ENCODE measurements at places on chromosomes 5 and 9.

DNA sequence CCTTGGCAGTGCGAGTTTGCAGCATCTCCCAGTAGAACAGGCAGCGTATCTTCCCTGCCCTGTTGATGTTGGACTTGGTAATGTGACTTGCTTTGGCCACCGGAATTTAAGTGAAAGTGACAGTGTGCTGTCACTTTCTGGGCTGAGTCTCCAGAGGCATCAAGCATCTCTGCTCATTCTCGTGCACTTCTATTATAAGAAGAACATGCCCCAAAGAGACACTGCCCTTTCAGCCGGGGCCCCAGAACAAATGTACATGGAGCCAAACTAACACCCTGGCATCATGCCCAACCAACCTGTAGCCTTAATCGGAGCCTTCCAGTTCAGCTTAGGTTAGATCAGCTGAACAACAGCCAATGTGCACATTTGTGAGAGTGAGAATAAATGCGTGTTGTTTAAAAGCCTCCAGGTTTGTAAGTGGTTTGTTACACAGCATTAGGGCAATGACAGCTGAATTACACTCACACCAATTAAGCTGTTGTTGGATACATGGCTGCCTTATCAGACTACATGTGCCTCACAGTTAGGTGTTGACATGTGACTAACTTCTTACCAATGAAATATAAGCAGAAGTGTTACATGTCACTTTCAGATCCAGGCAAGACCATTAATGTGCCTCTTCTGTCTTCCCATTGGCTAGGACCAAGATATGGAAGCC, 22.1 kb upstream of the FRMD3 start:
- DNase-seq = no peak

GRCh38 chr9:116592970-116593369, 94.1 kb upstream of the TRIM32 start:
- DNase-seq = no peak

- DNase-seq = no peak
Observed at GRCh38 chr5:81195335-81195929, 37.7 kb upstream of the CKMT2 start.

DNA sequence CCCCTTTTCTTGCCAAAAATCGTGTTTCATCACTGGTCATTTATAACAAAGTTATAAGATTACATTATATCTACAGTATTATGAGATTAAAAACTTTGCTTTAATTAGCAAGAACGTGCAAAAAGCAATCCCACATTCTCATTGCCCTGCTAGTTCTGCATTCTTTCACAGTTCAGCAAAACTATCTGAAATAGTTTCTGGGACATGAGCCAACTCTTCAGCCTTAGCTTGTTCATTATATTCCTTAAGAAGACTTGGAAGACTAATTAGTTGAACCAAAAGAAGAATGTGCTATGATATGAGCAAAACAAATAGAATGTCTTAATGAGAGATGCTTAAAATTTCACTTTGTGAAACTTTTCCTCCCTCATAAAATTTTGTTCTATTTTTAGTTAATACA, 76.7 kb downstream of the ITGA1 start:
- no peak for DNase-seq

- DNase-seq = no peak
Observed at GRCh38 chr5:126414874-126415502, 8.2 kb upstream of the GRAMD2B start.

- no peak for DNase-seq
Observed at GRCh38 chr5:43859309-43859708, 256.3 kb downstream of the NNT start.

DNA sequence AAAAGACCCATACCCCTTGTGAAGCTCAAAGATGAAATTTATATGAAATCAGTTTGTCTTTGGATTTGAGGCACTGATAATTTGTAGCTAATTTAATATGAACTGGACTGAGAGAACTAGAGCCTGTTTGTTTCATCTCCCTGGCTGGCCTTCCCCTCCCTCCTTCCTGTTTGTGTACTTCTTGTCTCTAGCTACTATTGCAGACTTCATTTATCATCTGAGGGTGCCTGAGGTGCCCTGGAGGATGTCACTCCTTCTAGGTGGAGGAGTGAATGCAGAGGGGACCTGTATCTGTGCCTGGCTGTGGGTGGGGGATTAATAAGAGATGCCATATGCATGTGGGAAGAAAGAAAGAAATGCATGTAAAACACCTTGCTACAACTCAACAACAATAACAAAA, 22.2 kb upstream of the GNPDA1 start:
- no peak for DNase-seq

DNA sequence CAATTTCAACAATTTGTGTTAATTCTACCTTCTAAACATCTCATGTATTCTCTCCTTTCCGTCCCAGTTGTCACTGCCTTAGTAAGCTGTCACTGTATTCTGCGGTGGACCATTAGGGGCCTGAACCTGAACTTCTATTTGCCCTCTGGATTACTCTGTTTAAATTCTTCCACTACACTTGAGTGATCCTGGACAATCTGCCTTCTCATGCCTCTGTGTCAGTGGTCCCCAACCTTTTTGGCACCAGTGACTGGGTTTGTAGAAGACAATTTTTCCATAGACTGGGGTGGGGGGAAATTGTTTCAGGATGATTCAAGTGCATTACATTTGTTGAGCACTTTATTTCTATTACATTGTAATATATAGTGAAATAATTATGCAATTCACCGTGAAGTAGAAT, 1157.6 kb upstream of the SEMA6A start:
- DNase-seq = no peak

GRCh38 chr5:38258319-38259061, at the start of gene EGFLAM:
Gene EGFLAM, plus strand, starts transcription at chr5:38258559. Its CDS starts 196 bp downstream, at chr5:38258755.
- DNase-seq = no peak

- no peak for DNase-seq
Observed at GRCh38 chr5:137462265-137462590, 36.9 kb downstream of the SPOCK1 start.

DNA sequence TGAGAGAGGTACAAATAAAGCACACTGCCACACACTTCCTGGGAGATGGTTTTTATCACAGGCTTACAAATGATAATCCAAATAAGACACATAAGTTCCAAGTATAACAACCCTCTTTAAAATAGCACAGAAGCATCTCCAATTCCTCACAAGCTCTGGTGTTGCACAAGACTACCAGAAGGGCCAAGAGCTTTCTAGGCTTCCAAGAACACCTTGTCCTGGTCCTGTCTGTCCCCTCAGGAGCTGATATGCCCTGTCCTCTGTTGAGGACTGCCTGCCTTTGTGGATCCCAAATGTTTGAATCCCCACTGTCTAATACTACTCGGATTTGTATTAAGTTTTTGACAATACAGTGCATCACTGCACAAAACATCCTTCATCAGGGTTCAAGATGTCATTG, 110.1 kb downstream of the SPOCK1 start:
- DNase-seq = no peak

DNA sequence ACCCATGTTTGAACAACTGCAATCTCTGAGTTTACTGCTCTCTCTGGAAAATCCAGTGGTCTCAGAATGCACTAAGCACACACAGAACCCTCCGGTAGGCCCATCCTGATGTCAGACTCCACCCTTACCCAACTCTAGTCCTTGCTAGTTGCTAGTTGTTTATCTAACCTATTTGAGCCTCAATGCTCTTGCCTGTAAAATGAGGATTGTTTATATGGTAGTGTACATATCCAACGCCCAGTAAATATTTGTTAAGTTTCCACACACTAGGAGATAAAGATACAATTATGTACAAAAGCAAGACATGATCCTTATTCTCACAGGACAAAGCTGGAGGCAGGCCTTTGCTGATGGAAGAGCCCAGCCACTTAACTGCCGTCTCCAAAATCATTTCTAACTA, 192.2 kb downstream of the SPOCK1 start:
- DNase-seq = no peak

- no peak for DNase-seq
Observed at GRCh38 chr5:103347716-103348423, 89.3 kb downstream of the MACIR start.

DNA sequence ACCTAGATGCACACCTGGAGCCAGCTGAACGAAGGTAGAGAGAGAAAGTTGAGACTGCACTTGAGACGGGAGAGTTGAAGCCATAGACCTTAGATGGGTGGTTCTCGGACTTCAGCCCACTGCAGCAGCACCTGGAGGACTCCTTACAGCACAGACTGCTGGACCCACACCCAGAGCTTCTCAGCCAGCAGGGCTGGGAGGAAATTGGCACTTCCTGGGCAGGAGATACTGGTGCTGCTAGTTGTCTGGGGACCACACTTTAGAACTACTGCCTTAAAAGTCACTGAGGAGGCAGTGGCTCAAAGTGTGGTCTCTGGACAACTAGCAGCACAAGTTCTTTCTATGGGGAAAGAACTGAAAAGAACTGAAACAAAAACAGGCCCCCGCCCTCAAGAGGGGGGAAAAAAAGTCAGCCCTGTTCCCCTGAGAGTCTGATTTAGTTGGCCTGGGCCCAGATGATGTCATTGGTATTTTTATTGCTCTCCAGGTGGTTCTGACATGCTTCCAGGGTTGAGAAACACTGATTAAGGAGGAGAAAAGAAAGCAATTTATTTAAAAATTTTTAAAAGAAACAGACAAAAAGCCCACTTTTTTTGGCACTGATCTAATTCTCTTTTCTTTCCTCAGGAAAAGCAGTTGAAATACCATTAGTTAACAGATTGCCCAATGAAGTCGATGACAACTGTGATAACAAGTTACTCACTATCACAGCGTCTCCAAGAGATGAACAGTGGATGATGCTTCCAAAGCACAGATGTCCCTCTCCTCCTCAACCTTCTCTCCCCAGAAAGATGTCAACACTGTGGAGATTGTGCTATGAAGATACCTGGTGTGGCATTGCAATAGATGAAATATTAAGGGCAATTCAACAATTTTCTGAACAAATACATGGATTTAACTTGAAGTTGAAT, 73.6 kb upstream of the ADAMTS16 start:
- no peak for DNase-seq

DNA sequence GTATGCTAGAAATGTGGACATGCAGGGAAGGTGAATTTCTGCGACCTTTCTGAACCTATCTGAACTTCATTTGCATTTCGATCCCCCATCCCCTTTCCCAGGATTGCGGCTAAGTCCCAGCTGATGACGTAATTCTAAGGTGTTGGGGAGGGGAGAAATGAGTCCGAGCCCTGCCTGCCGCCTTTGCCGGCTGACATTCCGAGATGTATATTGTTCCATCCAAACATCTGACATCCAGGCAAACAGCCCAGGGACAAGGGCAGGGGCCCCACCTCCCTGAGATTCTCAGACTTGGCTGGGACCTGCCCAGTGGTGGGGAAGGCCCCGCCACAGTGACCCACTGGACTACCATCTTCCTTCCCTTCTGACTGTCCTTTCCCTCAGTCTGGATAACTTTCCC, 494.6 kb downstream of the ENC1 start:
- DNase-seq = no peak

DNA sequence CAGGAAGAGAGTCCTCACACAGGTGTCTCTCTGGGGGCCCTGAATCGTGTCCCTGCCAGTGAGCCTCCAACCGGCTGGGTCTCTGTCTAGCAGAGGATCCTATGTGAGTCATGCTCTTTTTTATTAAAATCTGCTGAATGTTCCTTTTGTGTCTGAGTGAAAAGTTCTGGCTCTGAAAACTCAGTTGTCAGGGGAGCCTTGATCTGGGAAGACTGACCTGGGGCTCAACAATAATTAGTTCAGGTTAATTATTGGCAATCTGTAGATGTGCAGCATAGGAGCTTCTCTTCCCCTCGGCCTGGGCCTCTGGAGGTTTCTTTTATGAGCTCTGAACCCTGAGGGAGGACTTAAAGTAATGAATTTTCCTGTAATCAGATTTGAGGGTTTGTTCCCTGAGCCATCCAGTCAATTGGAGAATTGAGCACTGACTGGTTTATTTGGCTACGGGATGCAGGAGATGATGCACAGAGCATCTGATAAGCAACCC, 45.2 kb downstream of the ALG2 start:
- DNase-seq = no peak

GRCh38 chr9:124783830-124784229, 6.9 kb downstream of the OLFML2A start:
- DNase-seq = no peak

GRCh38 chr9:104506565-104506964, 2.5 kb downstream of the OR13F1 start:
- DNase-seq = no peak

DNA sequence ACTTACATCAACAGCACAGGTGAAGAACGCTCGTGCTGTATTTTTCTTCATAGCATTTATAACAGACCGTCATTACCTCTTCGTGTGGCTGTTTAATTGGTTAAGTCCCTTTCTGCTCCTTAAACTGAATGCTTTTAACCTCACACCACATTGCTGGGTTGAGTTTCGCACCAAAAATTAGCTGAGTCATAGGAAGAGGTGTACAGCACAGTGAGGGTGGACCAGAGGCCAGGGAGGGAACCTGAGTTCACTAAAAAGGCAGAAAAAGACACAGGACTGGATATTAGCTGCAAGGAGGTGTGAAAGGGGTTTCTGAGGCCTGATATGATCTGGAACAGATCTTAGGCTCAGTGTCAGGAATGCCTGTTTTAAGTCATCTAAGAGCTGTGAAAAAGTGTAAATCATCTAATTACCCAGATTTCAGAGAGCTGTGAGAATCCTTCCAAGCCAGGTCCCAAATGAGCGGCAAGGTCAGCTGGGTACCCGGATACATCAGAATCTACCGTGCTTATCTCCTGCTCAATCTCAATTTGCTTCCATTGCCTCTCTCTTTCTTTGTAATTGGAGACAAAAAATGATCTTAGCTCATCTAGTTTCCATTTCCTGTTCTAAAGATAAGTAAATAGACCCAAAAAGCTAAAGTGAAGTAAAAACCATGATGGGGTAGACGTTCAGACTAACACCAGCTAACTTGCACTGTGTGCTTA, 7.1 kb upstream of the CFAP90 start:
- DNase-seq = no peak

DNA sequence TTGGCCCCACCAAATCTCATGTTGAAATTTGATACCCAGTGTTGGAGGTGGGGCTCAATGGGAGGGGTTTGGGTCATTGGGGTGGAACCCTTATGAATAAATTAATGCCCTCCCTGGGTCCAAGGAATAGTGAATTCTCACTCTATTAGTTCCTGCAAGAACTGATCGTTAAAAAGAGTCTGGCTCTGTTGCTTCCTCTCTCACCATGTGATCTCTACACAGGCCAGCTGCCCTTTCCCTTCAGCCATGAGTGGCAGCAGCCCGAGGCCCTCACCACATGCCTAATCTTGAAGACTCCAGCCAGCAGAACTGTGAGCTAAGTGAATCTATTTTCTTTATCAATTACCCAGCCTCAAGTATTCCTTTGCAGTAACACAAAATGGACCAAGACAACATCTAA, 106.0 kb downstream of the CAAP1 start:
- DNase-seq = no peak

- DNase-seq = no peak
Observed at GRCh38 chr9:36461323-36461722, 61.3 kb upstream of the RNF38 start.

DNA sequence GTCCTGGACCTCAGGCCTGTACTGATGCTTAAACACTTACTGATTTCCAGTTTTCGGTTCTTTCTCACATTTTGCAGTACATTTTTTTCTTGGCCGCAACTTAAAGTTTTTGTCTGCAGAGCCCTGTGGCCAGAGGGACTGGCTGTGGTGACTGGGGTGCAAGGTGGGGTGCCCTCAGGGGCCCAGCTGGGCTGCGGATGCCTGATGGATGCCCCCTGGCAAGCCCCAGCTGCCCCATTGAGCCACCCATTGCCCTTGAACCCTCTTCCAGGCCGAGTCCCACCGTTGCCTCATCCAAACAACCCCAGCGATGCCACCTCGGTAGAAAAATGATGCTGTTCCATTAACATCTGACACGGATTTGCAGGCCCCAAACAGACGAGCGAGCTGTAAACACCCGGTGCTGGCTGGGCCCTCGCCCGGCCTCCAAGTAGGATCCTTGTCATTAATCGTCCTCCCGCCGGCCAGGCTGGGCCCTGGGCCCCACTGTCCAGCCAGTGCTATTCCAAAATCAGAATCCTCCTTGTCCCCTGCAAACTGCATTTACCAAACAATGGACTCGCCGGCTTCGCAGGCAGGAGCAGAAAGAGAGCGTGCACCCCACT, 107.9 kb downstream of the PHF2 start:
- DNase-seq = no peak
